Stimulated activated CD4-positive, alpha-beta T cell treated with anti-CD3 and anti-CD28 coated beads, TNF-alpha, amount 100 ng/mL, for 1 hour (primary cell): ENCODE measurements at places on chromosomes 5 and 9.
A peak's percentile ranks its signal among the peaks of the same experiment; 100 is the strongest.

- DNase-seq, result peak; percentile 85
Observed at GRCh38 chr5:177455036-177455660, 8.5 kb downstream of the PRR7 start.

GRCh38 chr5:126808521-126808988, 31.6 kb downstream of the LMNB1 start:
- DNase-seq, result no peak

- DNase-seq, result no peak
Observed at GRCh38 chr5:148569948-148570347, 84.4 kb downstream of the HTR4 start.

DNA sequence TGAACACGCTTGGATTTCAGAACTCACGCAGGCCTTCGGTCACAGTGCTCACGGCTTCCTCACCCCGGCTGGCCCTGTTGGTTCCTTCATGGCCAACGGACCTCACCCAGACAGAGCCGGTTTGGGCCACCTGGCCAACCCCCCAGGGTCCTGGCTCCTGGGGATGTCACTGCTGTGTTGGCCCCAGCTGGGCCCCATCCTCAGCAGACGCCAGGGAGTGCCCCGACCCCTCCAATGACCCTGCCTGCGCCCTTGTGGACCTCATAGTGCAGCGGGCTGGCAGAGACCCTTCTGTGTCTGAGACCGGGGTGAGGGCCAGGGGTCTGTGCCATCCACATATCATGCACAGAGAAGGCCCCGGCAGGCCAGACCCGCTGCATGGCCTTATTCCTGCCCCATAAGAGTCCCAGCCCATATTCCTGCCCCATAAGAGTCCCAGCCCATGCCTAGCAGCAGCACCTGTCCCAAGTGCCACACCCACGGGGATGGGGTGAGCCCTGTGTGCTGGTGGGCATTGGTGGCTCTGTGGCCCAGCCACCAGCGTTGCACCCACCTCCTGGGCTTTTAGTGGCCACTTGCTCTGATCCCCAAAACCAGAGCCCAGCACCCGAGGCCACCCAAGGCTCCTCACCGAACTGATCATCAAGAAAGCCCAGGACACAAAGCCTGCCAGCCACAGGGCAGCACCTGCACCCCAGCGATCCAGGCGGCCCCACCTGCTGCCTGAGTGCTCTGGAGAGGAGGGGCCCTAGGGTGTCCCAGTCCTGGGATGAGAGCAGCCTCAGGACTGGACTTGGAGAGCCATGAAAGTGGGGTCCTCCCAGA, 1.3 kb upstream of the LPCAT1 start:
- DNase-seq, result no peak

GRCh38 chr9:136538599-136539426, 7.0 kb downstream of the NOTCH1 start:
- no peak for DNase-seq

GRCh38 chr9:120783602-120784047, 9.6 kb downstream of the FBXW2 start:
- DNase-seq, result no peak

DNA sequence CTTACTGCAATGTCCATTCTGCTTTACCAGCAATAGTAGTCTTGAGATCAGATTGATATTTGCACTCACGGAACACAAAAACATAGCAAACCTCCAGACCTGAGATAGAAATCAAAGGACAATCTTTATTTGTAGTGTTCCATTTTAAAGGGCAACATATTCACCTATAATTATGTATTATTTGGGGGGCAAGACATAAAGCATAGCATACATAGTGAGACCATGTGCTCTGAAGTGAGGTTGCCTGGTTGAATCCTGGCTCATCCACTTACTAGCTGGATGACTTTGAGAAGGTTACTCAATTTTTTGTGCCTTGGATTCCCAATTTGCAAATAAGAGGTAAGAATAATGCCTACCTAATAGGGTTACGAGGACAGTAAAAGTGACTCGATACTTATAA, at the start of gene OR1B1:
Gene OR1B1 (minus strand): TSS at position 101 of the 400 bp plus-strand sequence.
- no peak for DNase-seq

GRCh38 chr9:100595391-100596199, 17.7 kb downstream of the CAVIN4 start:
- DNase-seq, result no peak

DNA sequence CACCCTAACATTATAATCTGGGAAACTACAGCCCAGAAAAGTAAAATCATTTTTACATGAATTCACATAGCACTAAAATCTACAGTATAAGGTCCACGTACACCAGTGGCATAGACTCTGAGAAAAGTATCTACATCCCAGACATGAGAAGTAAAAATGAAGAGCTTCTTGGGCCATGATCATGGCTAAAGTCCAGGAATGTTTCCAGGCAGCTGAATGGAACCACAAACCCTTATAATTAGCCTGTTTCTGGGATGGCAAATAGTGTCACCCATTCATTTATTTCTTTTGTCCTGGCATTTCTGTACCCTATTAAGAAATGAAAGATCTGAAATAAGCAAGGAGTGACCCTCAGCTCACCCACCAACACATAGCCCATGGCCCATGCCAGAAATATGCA, 217.9 kb downstream of the SPOCK1 start:
- no peak for DNase-seq

DNA sequence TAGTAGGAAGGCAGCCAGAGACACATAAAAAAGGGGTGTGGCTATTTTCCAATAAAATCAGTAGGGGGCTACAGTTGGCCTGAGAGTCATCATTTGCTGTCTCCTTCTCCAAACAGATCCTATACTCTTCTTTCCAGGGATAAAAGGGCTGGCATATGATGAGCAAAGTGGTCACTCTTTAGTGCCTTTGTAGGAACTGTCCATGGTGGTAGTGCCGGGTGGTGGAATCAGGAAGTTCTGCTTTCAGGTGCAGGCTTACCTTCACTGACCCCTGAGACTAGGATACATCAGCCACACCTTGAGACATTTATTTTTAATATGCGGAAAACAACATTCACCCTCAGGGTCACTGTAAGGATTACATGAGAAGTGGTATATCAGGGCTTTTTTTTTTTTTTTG, 80.8 kb downstream of the ASTN2 start:
- DNase-seq, result no peak

GRCh38 chr9:83362341-83362995, 175.7 kb downstream of the FRMD3 start:
- no peak for DNase-seq

DNA sequence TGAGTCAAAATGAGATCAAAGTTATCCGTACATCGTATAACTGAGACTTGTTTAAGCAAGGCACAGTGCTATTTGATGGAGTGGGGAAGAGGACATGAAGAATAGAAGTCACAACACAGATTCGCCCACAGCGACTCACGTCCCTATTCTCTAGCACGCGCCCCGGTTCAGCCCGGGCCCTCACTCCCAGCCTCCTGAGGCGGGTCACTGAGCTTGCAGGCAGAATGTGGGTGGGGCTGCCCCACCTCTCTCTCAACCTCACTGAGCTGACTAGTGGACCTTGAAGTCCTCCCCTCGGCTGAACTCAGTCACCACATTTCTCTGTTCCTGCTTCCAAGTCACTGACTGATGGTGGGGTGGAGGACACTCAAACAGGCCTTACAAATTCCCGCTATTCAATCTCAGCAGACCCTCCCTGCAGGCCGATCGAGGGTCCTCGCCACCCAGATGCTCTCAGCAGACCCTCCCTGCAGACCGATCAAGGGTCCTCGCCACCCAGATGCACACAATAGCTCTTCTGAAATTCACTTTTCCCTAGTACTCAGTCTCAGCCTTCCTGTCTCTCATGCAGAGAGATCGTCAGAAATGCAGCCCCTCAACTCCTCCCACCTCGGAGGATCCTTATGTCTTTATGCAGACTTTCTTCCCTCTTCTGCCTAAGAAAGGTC, 12.9 kb downstream of the GLDC start:
- DNase-seq, result no peak

DNA sequence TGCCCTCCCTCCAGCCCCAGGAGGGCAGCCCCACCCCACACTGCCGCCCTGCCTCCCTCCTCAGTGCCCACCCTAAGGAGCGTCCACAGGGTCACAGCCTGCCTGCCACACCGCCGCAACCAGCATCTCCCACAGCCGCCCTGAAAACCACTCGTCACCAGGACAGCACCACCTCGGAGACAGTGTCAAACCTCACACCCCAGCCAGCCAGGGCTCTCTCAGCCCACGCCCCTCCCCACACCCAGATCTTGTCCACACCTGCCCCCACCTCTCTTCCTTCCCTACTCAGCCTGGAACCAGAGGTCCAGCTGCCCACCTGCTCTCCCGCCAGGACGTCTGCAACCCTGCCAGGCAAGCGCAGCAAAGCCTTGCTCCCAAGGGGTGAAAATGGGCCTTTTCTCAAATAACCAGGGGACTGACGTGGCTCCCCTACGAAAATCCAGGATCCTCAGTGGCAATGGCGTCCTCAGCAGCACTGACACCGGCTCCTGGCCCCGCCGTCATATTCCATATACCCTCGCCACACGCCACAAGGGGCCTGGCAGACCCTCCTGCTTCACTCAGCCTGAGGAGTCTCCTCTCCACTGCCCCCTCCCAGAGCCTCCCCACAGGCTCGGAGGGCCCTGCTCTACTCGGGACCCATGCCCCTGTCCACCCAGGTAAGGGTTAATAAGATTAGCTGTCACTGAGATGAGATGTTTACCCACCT, 71.0 kb upstream of the ADAMTS2 start:
- no peak for DNase-seq

DNA sequence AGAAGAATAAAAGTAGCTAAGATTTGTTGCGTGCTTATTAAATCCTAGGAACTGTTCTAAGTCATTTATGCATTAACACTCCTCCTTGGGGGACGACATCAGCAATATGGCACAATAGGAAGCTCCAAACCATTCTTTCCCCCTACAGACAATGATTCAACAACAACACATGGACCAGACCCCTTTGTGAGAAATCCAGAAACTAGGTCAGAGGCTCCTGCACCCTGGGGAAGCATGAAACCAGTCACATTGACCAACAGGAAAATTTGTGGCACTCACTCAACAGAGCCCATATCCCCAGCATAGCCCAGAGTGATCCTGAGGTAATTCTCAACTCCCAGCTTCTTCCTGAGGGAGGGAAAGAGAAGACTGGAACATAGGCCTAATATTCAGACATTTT, 294.4 kb downstream of the HINT1 start:
- no peak for DNase-seq

DNA sequence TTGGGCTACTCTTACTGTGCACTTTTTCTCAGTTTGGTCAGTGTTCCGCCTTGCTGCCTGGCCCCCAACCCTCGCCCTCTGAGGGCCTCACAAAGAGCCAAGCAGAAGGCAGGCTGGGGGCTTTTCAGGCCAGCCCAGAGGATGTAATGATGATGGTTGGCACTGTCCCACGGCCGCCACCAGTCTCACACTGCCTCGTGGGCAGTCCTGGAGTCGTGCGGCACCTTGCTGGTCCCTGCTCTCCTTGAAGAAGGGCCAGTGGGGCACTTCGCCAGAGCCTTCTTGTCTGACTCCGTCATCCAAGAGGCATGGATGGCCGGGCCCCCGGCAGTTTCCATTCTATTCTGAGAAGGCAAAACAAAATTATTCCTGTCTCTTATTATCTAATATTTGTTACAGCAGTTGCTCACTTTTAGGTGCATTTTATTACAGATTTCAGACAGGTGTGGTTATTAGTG, 21.0 kb downstream of the TENT4A start:
- no peak for DNase-seq

- DNase-seq, result no peak
Observed at GRCh38 chr9:13278023-13278367, 1.5 kb downstream of the MPDZ start.

DNA sequence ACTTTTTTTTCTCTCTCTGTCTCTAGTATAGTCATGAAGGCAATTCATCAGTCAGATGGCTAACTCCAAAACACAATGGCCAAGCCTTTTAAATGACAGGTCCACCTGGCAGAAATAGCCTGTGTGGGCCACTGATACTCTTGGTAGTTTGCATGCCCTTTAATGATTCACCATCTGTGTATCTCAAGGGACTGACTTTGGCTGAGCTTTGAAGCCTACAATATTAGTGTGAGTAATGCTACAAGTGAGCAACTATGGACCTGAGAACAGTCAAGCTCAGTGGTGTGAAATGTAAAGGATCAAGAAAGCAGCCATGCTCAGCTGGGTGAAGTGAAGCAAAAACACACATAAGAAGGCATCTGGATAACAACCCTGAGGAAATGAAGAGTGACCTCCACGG, 506.9 kb downstream of the TLE1 start:
- DNase-seq, result no peak

GRCh38 chr5:88144219-88145001, 124.2 kb downstream of the TMEM161B start:
- DNase-seq, result no peak

- no peak for DNase-seq
Observed at GRCh38 chr9:70054521-70054920, 10.9 kb downstream of the MAMDC2 start.

- DNase-seq, result no peak
Observed at GRCh38 chr5:144206141-144206540, 35.5 kb downstream of the KCTD16 start.

DNA sequence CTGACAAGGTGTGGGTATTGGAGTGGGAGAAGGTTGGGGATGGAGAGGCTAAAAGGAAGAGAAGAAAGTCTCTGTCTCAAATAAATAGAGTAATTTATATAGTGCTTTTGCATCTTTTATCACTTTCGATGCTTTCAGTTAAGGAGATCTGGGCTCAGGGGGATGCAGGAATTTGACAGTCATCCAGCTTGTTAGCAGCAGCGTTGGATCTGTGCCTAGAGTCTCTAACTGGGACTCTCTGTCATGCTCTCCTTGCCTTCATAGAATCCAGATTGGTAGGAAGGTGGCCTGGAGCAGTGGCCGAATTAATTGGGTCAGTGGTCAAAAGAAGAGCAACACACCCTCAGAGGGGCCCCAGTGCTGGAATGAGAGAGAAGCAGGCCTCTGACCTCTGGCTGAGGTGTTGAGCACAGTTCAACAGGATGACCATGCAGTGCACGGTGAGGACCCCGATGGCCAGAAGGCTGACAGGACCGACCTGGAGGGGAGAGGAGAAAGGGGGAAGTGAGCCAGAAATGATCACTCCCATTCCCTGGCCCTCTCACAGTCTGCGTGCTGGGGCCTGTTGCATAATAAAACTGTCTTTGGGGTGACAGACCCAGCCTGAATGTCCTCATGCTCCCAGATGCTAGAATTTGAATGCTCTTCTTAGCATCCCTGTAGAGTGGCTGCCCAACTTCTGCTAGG, 7.6 kb downstream of the SLC36A3 start:
- DNase-seq, result no peak

DNA sequence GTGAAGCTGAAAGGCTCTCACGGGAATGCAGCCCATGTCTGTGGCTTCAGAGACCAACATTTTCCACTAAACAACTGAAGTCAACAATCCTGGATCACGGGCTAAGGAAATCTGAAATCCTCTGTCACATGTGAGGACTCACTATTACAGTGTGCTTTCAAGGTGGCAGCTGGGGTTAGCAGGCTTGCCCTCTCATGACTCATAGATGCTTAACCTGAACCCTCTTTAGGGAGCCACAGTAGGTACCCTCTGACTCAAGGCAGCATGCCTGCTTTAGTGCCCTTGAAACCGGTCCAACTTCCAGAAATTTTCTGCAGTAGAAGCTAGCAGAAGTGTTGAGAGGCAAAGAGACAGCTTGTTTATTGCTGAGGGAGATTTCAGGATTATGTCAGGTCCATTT, 232.5 kb downstream of the GABRB2 start:
- DNase-seq, result no peak
